ENCODE measurements at places on chromosomes 4 and X.

DNA sequence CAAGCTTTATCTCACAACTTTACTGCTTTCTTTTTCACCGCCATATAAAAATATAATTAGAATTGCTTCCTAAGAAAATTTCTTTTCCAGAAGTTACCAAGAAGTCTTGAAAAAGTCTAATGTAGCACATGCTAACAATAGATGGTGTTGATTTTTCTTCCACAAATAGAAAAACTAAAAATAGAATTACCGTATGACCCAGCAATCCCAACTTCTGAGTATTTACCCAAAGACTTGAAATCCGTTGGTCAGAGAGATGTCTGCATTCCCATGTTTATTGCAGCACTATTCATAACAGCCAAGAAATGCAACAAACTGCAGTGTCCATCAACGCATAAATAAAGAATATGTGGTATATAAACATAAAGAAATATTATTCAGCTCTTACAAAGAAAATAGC lies 17.8 kb upstream of the EDNRA start:
- no peak for DNase-seq

- DNase-seq, result no peak
These were observed 472.3 kb downstream of the PDHA2 start for GRCh38 chr4:96312046-96312685.

GRCh38 chr4:168221301-168221700 lies 97.3 kb downstream of the DDX60 start:
- DNase-seq, result no peak

DNA sequence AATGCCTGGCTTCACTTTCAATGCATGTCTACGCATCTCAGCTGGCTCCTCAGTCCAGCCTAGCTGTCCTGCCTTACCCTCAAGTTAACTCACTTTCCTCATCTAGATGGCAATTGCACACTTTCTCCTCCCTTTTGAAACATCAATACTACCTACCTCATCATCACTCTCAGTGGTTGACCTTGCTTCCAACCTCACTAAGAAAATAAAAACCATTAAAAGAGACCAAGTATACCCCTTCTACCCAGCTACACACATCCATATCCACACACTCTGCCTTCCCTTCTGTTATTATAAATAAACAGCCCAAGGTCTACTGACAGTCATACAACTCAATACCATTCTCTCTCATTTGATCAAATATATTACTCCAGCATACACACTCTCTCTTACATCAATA lies 21.5 kb downstream of the SLC10A7 start:
- DNase-seq, result no peak

GRCh38 chr4:83920375-83920774 lies 384.5 kb downstream of the GPAT3 start:
- no peak for DNase-seq

- no peak for DNase-seq
These were observed 454.7 kb downstream of the PPP4R3C start for GRCh38 chrX:27008486-27008885.

DNA sequence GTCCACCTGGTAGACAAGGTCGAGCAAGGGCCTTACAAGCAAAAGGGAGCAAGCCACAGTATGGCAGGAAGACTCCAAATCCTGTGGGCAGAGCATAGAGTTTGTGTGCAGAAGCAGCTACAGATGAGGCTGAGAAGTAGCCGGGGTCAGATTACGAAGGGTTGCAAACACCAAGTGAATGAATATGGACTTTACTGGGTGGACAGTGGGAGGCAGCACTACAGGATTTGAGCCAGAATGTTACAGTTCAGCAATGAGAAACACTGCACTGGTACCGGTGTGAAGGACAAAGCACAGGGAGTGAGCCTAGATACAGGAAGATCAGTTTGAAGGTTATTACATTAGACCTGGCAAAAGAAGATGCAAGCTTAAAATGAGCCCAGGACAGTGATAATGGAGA lies 46.1 kb upstream of the HOPX start:
- no peak for DNase-seq

DNA sequence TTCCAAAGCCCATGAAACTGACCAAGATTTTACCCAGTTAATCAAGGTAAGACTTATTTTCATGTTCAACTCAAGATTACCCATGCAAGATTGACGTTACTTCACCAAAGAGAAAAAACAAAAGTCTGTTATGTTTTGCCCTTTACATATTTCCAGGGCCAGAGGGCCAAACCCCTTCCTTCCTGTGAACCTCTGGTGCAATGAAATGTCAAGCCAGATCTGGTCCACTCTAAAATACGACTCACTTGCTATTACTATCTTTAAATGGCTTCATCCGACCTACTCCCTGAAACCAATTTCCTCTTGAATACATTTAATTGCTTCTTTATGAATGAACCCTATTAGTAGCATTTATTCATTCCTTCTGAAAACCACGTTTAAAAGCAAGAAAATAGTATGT lies 33.0 kb downstream of the TSPAN5 start:
- no peak for DNase-seq

GRCh38 chrX:85244450-85245211 lies 840 bp downstream of the ZNF711 start:
- DNase-seq, result peak; percentile 22

- peak; percentile 1 for DNase-seq
These were observed 117.1 kb downstream of the SPANXA1 start for GRCh38 chrX:141467442-141467841.

DNA sequence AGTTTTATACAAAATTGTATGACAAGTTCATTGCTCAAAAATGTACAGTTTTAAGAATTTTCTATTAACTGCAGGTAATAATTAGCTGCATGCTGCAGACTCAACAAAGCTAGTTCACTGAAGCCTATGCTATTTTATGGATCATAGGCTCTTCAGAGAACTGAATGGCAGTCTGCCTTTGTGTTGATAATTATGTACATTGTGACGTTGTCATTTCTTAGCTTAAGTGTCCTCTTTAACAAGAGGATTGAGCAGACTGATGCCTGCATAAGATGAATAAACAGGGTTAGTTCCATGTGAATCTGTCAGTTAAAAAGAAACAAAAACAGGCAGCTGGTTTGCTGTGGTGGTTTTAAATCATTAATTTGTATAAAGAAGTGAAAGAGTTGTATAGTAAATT lies 131.0 kb downstream of the TET2 start:
- no peak for DNase-seq

All from NCI-H460 (cell line).